Peyer's patch (tissue), 4 donors: ENCODE measurements at places on chromosomes 6 and 20.

DNA sequence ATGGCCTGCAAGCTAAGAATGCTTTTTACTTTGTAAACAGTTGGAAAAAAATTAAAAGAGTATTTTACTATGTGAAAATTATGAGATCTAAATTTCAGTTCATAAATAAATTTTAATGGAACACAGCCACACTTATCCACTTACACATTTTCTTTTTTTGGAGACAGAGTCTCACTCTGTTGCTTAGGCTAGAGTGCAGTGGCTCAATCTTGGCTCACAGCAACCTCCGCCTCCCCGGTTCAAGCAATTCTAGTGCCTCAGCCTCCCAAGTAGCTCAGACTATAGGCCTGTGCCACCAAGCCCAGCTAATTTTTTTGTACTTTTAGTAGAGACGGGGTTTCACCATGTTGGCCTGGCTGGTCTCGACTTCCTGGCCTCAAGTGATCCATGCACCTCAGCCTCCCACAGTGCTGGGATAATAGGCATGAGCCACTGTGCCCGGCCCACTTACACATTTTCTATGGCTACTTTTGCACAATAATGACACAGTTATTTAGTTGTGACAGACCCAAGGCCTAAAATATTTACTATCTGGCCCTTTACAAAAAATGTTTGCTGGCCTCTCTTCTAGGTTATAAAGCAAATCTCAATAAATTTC, 109.6 kb downstream of the INSM1 start:
- no peak for DNase-seq

- DNase-seq: peak; percentile 67
Observed at GRCh38 chr20:58691773-58692578, 624 bp upstream of the NPEPL1 start.

- DNase-seq: peak; percentile 63
Observed at GRCh38 chr6:12051861-12052368, 39.8 kb downstream of the HIVEP1 start.

DNA sequence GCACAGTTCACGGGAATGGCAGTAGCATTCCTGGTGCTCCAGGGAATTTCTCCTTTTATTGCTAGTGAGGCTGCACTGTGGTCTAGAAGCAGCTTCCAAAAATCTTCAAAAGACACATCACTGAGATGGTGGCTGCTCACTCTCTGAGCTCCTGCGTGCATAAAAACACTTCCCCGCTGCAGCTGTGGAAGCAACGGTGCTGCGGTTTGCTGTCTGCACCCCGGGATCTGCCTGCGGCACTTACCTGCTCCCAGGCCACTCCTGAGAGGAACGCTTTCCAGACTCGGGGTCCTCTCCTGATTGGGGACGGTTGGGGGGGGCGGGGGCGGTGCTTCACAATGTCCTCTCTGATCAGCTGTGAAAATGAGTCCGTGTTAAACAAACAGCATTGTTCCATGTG, 77.9 kb downstream of the TMEM242 start:
- DNase-seq: no peak

DNA sequence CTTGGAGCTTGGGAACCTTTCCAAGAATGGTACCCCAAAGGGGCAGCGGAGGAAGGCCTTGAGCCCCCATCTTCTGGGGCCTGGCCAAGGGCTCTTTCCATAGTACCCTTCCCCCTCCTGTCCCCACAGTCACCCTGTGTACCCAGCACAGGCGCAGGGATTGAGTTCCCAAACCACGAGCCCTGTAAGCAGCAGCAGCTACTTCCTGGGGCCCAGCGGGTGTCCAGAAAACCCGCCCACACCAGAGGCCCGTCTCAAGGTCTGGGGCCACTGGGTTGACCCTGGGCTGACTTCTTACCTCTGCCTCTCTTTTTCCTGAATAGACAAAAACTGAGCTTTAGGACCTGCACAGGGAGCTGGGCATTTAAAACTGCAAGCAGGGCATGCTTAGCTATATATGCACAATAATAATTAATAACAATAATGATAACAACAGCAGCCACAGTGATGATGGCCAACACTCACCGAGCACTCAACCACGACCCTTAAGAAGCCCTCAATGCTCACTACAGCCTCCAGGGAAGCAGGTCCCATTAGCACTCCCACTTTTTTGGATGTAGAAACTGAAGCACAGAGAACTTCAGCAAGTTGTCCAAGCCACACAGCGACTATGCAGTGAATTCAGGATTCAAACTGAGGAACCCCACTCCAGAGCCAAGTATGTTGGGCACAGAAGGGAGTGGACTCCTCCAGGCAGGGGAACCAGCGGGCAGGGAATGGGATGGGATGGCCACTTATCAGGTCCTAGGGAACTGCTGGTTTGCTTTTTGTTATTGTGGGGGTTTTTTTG, 14.5 kb downstream of the NOL4L start:
- DNase-seq: no peak

GRCh38 chr6:9485992-9486391, 928.9 kb downstream of the TFAP2A start:
- DNase-seq: no peak

DNA sequence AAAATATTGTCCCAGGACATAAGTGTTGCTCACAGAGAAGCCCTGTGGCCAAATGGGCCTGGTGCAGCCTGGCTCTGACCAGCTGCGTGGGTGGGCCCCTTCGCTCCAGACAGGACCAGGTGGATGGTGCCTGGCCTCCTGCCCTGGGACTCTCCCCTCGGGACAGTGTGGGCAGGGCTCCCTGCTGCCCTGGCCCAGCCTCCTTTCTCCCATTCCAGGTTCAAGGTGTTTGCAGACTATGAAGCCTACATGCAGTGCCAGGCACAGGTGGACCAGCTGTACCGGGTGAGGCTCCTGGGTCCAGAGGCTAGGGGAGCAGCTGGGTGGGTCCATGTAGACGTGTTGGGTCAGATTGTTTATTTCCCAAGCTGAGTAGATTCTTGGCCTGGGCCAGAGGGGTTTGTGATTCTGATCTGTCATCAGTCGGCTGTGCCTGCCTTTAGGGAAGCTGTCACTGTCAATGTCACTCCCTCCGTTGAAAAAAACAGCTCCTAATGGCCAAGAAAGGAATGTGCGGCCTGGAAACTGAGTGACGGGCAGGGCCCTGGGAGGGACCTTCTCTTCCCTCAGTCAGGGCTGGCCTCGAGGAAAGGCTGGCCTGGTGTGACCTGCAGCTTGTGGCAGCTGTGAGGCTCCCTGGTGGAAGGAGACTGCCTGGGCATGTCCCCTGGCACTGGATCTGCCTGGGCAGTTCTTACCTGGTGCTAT, 47.7 kb downstream of the PYGB start:
- peak; percentile 73 for DNase-seq

- peak; percentile 56 for DNase-seq
Observed at GRCh38 chr6:16436550-16436949, 198.2 kb downstream of the GMPR start.
